ENCODE measurements at places on chromosomes 4 and X.
A peak's percentile ranks its signal among the peaks of the same experiment; 100 is the strongest.

- no peak for DNase-seq
These were observed 54.2 kb downstream of the RPS3A start for GRCh38 chr4:151153585-151153984.

DNA sequence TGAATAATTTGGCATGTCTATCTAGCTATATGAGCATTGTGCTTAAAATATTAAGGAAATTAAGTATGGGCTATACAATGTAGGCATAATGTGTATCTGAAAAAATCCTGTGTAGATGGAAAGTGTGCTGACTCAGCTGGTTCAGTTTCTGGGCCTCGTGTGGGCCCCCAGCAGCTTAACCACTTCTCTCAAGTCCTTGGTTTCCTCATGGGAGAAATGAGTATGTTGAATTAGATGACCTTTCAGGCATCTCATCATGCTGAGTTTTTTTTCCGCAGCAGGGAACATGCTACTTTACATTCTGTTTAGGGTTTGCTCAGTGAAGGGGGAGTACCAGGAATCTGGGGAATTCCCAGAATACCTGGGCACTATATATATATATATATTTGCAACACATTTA, 30.5 kb downstream of the RHOH start:
- DNase-seq = no peak

GRCh38 chr4:132910229-132910748, 238.8 kb upstream of the PCDH10 start:
- no peak for DNase-seq

GRCh38 chr4:13344216-13344615, 139.9 kb downstream of the RAB28 start:
- DNase-seq = no peak

- DNase-seq = no peak
These were observed 151.6 kb downstream of the EMCN start for GRCh38 chr4:100366213-100366612.

DNA sequence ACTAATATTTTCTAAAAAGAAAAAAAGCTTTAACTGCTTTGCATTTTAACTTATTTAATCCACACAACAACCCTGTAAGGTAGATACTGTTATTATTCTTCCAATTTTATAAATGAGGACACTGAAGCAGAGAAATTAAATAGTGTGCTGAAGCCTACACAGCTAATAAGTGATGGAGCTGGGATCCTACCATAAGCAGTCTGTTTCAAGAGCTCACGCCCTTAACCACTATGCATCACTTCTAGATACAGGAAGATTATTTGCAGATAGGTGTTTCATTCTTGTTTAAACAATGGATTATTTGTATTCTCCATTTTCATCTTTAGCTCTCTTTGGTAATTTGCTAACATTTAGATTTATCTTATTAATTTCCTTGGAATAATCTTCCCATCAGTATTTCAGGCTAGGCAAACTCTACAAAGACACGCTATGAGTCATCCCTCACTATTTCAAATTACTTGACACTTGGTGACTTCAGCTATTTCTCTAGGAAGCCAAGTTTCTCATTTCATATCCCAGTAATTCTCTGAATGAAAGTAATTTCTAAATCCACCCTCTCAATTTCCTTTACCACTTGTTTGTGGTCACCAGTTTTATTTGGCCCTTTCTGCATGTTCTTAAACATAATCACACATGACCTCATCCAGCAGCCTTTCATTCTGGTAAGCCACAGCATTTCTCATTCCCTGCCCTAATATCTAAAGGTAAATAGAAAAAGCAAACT, 67.3 kb downstream of the ASB9 start:
- DNase-seq = no peak

GRCh38 chr4:159925770-159926169, 822.9 kb downstream of the RAPGEF2 start:
- no peak for DNase-seq

GRCh38 chr4:55592014-55592413, at the start of gene PDCL2:
PDCL2 (minus strand) TSS chr4:55592245; CDS start chr4:55592109, 136 bp downstream.
- DNase-seq = no peak

- DNase-seq = no peak
These were observed 18.5 kb downstream of the CLGN start for GRCh38 chr4:140408974-140409373.

DNA sequence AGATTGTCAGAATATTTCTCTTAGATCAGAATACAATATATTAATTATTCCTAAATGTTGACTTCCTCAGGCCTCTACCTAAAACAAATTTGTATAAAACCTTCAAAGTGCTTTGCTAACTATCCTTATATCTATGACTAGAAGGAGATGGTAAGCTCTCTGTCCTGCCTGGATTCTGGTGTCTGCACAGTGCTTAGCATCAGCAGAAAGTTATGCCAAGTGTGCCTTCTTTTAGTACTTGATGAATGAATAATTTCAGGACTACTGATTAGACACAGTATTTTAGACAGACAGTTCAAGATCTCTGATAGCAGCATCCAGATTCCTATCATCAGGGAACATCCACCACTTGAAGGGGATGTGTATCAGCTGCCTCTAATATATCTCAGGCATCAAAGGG, 242.4 kb upstream of the TLL1 start:
- DNase-seq = no peak

- no peak for DNase-seq
These were observed 15.8 kb upstream of the CT45A1 start for GRCh38 chrX:135697601-135698000.

GRCh38 chr4:99090481-99091215, 2.1 kb upstream of the ADH5 start:
- no peak for DNase-seq

GRCh38 chrX:119684916-119685224, 8.1 kb downstream of the SEPTIN6 start:
- no peak for DNase-seq

DNA sequence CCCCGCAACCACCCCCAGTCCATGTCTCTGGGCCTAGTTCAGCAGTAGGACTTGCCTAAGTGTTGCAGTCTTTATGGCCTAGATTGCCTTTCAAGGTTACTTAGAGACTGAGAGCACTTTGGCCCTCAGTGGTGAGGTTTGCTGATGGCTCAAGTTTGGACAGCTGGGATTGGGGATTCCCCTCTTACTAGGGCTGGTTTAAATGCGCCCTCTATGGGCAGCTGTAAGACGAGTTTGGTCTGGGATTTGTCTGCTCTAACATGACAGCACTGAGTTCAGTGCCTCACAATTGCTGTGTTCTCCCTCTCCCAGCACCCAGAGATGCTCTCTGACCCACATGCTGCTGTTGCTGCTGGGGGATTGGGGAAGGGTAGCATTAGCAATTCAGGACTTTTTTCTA, 23.1 kb downstream of the DACH2 start:
- DNase-seq = no peak

- no peak for DNase-seq
These were observed 10.4 kb upstream of the CLCN4 start for GRCh38 chrX:10146346-10146745.

GRCh38 chrX:150306002-150306401, 57.1 kb upstream of the MAMLD1 start:
- no peak for DNase-seq

DNA sequence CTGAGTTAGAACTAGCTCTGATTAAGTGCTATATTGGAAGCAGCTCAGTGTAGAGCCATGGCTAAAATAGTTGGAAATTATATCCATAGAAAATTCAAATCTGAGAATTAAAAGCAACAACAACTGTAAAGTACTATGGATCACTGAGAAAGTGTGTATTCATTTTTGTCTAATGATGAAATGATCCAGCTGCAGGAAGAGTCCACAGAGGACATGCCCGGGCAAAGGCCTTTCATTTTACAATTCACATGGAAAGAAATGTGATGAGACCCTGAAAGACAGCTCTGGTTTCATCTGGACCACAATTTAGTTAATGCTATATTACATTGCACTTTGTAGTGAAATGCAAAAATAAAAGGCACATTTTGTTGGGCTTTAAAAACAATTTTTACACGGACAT, 196.8 kb upstream of the FAT1 start:
- no peak for DNase-seq

DNA sequence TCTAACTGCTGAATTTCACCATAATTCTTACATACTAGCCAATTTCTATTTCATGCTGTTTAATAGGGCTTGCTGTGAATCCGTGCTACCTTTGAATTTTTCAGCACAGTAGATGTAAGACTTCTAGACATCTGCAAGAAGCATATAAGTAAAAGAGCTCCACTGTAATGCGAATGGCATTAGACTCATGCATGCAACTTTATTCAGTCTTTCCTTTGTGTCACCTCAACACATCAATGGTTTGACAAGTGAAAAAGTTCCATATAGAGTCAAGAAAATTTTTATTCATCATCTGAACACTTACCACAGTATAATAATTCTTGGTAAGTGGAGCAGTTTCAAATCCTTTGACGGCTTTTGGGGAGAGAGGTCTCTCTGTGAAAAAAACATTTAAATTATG, 48.9 kb downstream of the ARHGEF6 start:
- DNase-seq = no peak

DNA sequence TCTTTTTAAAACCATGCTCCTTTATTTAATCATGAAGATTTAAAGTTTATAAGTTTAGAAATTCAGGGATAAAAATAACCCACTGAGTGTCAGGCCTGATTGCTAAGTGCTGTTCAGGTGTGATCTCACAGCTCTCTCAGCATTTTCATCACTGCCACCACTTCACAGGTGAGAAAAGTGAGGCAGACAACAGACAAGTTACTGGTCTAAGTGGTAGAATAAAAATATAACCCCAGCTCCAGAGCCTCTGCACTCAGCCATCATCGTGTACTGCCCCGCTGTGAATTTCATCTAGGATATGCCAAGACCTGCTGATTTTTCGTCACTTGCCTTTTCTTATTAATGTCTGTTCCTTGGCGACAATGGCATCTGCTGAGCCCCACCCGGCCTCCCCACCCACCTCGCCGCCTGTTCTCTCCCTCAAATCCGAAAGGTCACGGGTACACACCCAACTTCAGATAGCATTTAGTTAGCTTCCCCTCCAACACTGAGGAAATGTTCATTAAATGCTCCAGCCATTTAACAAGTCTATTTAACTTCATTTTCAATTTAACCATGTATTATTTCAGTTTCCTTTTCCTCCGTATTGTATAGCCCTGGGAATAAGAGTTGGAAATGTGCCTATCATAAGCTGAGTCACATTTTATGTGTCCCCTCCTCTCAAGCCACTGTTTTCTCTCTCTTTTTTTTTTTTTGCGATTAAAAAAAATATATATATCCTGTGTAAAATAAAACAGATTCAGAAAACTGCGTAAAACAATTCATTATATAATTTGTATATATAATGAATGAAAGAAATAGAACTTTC, 236.5 kb downstream of the CBR4 start:
- DNase-seq = no peak

DNA sequence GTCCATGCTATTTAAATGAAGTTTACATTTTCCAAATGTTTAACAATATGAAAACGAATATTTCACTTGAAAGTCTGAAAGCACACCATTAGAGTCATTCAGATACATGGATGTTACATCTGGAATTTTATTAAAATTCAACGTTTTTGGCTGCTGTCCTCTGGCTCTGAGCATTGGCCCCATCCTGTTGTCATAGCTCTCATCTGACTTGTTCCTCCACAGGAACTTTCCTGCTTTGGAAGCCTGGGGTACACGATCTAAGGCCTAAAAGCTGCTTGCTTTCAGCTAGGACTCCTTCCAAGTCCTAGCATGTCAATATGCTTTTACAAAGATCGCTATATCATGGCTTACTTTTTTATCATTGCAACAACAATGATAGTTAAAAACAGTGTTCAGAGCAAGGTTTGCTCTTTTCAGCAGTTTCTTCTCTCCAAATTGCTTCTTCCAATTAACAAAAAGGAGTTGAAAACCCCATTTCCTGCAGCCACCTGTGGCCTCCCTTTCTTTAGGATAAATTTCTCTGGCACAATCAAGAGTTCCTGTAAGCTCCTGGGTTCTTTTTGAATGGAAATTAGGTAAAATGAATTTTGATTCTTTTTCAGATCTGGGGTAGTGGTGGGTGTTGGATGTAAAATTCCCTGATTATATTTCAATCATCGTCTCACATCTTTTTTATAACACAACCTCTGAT, 413.4 kb upstream of the AGA start:
- no peak for DNase-seq

GRCh38 chr4:122652379-122652778, 31.5 kb upstream of the IL21 start:
- DNase-seq = peak; percentile 42

- no peak for DNase-seq
These were observed 10.8 kb downstream of the DAPP1 start for GRCh38 chr4:99827454-99827853.

GRCh38 chr4:30450474-30450873, 269.7 kb upstream of the PCDH7 start:
- no peak for DNase-seq

DNA sequence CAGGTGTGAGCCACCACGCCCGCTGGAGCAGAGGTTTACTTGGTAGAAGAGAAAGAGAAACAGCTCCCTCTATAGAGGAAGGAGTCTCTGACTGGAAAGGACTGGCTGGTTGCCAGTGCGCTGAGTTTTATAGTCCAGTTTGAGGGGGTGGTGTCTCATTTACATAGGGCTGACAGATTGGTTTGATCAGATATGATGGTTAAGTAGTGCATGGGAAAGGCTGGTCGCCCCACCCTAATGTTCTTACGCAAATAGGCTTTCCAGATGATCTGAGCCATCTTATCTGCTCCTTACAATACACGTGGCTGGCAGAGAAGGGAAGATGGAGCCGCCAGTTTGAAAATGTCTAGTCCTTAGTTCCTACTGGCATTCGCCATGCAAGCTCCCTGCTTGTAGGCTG, 439.5 kb downstream of the NAF1 start:
- DNase-seq = no peak

- DNase-seq = no peak
These were observed 238.7 kb downstream of the DHRSX start for GRCh38 chrX:2261831-2262667.

DNA sequence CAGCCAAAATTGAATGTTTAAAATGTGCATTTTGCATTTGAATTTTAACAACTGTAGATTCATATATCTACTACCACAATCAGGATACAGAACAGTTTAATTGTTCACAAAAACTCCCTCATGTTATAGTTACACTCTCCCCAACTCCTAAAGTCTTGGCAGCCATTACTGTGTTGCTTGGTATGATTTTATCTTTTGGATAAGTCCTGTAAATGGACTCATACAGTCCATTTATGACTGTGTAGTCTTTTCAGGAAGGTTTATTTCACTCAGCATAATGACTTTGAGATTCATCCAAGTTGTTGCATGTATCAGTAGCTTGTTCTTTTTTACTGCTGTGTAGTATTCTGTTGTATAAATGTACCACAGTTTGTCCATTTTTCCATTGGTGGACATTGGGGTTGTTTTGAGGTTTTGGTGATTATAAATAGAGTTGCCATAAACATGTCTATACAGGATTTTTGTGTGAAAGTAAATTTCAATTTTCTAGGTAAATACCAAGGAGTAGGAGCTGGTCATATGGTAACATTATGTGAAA, 9.9 kb downstream of the FAM193A start:
- no peak for DNase-seq
